Activated CD4-positive, CD25-positive, alpha-beta regulatory T cell treated with anti-CD3 and anti-CD28 coated beads, Interleukin-2, amount 50 U/mL, for 72 hours (primary cell): ENCODE measurements at places on chromosomes 2 and 18.

- peak; percentile 30 for DNase-seq
These were observed 6.8 kb downstream of the NEU4 start for GRCh38 chr2:241815477-241816430.

DNA sequence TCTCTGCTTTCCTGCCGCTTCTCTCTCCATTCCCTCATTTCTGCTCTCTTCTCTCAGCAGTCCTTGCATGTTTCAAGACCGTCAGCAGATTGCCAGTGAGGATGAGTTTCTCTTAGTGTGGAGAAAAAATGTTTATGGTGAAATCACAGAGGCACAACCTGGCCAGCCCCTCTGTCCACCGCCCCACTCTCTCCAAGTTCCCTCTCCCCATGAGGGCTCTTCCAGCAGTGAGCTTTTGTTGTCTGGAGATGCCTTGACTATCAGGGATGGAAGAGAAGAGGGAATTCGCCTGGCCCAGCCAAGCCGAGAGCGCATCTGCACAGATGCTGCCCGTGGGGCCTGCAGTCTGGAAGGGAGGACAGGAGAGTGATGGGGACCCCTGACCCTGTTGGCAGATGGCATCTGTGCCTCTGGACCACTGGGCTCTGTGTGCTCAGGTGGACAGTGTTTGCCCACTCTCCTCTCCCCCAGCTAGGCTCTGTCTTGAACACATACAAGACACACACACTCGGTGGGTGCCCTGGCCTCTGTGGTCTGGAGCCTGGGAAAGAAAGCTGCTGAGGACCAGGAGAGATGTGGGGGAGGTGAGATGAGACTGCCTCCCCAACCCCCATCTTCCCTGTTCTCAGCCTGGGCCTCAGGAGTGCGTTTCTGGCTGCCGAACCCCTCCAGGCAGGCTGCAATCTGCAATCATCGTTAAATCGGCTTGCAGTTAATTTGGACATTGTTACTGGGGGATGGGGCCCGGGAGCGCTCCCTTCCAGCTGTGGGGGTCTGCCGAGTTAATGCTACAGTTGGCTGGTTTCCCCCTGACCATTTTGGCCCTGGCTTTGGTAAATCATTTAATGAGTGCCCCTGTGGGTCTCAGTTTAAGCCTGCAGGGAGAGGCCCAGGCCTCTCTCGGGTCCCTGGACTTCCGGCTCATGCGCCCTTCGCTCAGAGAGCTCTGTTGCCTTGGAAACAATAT lies 4.5 kb downstream of the ITM2C start:
- DNase-seq = no peak

DNA sequence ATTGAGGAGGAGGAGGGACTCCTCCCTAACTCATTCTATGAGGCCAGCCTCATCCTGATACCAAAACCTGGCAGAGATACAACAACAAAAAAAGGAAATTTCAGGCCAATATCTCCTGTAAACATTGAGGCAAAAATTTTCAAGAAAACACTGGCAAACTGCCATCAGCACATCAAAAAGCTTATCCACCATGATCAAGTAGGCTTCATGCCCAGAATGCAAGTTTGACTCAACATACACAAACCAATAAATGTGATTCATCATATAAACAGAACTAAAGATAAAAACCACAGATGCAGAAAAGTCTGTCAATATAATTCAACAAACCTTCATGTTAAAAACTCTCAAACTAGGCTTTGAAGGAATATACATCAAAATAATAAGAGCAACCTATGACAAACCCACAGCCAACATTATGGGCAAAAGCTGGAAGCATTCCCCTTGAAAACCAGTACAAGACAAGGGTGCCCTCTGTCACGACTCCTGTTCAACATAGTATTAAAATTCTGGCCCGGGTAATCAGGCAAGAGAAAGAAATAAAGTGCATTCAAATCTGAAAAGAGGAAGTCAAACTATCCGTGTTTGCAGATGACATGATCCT lies 1014.3 kb downstream of the CBLN2 start:
- no peak for DNase-seq

- DNase-seq = no peak
These were observed 167.9 kb upstream of the SPATS2L start for GRCh38 chr2:200138391-200139124.

DNA sequence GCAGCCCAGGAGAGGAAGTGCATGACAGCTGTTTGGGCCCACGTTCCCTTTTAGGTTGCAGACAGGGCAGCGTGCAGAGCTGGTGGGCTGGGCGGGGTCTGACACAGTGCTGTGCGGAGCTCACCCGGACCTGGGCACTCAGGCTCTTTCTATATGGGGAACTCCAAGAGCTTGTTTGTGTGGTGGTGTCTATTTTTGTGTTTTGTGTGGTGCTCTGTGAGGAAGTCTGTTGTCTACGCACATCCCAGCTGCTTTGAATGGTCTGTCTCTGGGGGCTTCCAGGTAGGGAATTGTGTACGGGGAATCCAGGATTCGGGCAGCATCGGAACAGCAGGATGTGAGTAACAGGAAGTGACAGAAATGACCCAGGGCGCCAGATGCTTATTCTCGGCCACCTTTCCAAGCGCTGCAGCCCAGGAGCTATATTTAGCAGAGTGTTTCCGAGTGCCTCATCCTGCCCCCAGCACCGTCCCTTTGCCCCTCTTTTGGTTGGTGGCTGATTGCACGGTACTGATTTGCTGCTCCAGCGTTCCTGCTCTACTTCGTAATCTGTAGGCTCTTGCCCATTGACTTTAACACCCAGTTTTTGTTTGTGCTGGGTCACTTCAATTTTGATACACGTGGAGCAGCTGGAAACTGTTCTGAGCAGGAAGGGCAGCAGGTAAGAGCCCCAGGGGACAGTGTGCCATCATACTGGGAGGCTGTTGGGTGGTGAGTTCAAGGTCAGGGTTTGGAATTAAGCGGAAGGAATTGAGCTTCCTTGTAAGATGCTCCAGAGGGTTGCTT lies 64.7 kb downstream of the DGKD start:
- no peak for DNase-seq

- DNase-seq = no peak
These were observed 19.4 kb upstream of the SOX11 start for GRCh38 chr2:5672749-5673144.

DNA sequence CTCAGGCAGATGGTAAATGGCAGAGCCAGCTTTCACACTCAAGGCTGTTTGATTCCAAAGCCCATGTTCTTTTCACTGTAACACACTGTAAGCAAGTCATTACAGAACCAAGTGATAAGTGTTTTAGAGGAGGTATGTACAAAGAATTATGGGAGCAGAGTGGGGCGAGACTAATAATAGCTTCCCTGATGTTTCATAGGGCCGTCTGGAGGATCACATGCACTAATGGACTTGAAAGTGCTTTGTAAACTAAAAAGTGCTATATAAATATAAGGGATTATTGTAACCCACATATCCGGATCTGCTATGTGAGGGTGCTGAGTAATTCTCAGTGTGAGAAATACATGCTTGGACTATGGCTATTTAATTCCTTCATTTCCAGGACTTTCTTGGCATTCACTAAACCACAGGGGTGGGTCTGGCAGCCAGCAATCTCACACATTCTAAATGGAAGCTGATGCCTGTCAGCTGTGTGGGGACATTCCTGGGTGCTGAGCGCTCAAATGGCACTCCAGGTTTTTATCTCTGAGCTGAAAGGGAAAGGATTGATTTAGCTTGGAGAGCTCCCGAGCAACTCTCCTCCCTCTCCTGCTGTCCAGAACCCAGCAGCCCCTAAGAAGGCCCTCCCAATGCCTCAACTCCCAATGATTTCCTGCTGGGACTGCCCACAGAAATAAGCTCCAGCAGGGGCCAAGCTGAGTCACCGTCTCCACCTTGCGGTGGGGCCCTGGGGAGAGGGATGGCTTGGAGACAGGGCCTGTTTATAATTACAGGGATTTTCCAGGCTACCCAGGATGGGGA lies 222.8 kb downstream of the SOX11 start:
- DNase-seq = no peak

DNA sequence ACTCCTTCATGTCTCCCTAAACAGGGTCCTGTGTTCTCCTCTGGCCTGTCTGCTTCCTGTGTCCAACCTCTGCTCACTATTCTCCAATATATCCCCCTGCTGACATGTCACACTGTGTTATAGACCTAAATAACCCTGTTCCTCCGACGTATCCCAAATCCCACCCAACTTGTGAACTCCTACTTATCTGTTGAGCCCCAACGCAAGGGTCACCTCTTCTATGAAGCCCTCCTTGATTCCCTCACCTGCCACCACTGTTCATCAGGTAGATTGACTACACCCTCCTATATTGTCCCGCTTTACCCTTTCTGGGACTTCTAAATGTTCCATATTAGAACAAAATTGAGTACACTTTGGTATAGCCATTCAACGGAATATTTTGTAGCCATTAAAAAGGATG lies 42.1 kb downstream of the PCARE start:
- DNase-seq = no peak

GRCh38 chr2:26246818-26247217 lies 2.1 kb downstream of the HADHB start:
- no peak for DNase-seq

GRCh38 chr2:161745866-161746614 lies 121.8 kb downstream of the SLC4A10 start:
- DNase-seq = no peak

GRCh38 chr2:15559379-15560139 lies 1.6 kb downstream of the NBAS start:
- DNase-seq = no peak

- no peak for DNase-seq
These were observed 14.6 kb upstream of the LAPTM4A start for GRCh38 chr2:20065885-20066602.

GRCh38 chr2:174335988-174336500 lies 1.3 kb downstream of the SP9 start:
- peak; percentile 38 for DNase-seq

DNA sequence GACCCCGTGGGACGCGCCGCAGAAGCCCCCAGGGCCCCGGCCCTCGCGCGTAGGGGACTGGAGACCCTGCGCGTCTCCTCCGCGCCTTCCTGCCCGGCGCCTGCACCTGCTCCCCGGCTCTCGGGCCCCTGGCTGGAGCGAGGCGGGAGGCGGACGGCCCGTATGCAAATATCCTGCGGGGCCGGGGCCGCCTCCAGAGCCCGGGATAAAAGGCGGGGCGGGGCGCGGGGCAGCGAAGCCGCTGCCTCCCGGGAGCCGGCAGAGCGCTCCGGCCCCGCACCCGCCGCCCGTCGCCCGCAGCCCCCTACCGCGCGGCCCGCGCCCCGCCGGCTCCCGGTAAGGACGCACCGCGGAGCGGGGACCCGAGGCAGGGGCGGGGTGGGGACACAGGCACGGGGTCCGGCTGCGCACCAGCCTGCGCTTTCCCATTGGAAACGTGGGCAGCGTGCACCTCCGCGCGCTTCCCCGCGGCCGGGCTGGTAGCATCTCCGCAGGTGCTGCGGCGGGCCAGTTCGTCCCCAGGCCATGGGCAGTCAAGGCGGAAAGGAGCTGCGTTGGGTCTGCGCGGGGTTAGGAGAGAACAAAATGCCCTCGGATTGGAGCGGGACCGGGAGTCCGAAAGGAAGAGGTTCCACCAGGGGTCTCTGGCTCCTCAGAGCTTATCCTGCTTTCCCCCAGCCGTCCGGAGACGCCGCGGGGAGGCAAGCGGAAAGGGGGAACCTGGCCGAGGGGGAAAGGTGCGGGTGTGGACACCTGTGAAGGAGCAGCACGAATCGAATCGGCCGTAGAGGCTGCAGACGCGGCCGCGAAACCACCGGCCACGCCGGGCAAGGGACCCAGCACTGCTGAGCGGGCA lies at the start of gene ATP6V1C2:
ATP6V1C2 (plus strand) TSS at position 235 of the 856 bp plus-strand sequence. CDS start 1,220 bp downstream, outside the sequence.
- DNase-seq = peak; percentile 31

GRCh38 chr18:75455249-75456198 lies 28.0 kb upstream of the SMIM21 start:
- DNase-seq = no peak

- DNase-seq = no peak
These were observed 387.8 kb upstream of the RAB12 start for GRCh38 chr18:8221452-8221851.

DNA sequence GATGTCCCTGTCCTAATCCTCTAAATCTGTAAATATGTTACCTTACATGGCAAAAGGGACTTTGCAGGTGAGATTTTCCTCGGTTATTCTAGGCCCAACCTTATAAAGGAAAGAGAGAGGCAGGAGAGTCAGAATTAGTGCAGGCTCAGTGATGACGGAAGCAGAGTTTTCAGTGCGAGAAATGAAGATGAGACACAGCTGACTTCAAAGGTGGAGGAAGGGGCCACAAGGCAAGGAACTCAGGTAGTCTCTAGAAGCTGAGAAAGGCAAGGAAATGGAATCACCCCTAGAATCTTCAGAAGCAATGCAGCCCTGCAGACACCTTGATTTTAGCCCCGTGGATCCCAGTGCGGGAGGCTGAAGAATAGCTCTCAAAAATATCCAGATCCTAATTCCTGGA lies 7.2 kb upstream of the LCLAT1 start:
- no peak for DNase-seq

GRCh38 chr2:198259496-198259895 lies 455.1 kb downstream of the PLCL1 start:
- no peak for DNase-seq

- DNase-seq = no peak
These were observed 343.5 kb downstream of the MTX2 start for GRCh38 chr2:176612736-176613135.

DNA sequence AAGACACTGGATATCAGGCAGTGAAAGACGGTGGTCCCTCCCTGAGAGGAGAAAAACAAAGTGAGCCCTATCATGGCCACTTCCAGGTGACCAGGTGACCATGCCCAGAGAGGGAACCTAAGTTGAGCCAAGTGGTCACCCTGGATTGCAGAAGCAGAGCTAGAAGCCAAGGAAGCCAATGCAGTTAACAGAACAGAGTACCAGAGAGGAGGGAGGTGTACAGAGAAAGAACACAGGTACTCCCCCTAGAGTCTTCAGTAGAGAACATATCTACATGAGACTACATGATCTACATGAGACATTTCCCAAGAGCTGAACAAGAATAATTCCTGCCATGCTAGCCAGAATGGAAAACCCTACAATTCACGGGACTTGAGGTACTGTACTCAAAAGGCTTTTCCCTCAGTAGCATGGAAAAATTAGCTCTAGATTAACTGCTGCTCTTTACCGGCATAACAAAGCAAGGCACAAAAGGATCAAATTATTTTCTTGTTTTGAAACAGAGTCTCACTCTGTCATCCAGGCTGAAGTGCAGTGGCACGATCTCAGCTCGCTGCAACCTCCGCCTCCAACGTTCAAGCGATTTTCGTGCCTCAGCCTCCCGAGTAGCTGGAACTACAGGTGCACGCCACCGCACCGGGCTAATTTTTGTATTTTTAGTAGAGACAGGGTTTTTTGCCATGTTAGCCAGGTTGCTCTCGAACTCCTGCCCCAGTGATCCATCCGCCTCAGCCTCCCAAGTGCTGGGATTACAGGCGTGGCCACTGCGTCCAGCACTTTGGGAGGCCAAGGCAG lies 23.5 kb downstream of the ROCK2 start:
- DNase-seq = no peak

- DNase-seq = no peak
These were observed 25.5 kb downstream of the ITPRID2 start for GRCh38 chr2:181916726-181917718.

DNA sequence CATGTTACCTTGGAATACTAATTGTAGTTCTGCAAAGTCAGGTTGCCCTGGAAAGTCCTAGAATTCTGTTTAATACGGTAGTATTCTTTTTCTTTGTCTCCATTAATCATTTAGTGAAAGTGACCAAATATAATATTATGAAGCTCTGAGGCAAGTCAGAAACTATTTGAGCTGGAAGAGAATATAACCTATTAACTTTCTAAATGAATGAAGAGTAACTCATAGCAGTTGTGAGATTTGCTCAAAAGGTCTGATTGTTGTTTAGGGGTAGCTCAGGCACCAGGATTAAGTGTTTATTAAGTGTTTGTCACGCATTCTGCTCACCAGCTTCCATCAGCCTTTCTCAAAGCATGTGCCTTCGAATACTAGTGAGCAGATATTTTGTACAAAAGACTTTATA lies 46.7 kb upstream of the SERPINE2 start:
- DNase-seq = no peak
